ENCODE measurements at places on chromosomes 12 and 14. TPM values are rescaled to one million over a fixed set of nuclear protein-coding genes. Genes with fewer than 3 reads are reported as not detected.
A peak's percentile ranks its signal among the peaks of the same experiment; 100 is the strongest.

PRB2 gene
- not detected for polyA plus RNA-seq

- DNase-seq = no peak
- H3K4me3 ChIP-seq = no peak overlapping the region
- H3K27me3 ChIP-seq = no peaks in the 10 kb centered on the region
- H3K36me3 ChIP-seq = no peaks in the 10 kb centered on the region
Observed at GRCh38 chr12:121741743-121742142, 29.2 kb downstream of the TMEM120B start.

- H3K27ac ChIP-seq = peak overlapping the region; percentile 79
- no peaks in the 10 kb centered on the region for H3K27me3 ChIP-seq
- no peaks in the 10 kb centered on the region for H3K36me3 ChIP-seq
- no peak for DNase-seq
- no peak overlapping the region for H3K4me3 ChIP-seq
Observed at GRCh38 chr12:93448796-93449195, 7.0 kb upstream of the UBE2N start.

TAS2R9 gene
- polyA plus RNA-seq = not detected

DNA sequence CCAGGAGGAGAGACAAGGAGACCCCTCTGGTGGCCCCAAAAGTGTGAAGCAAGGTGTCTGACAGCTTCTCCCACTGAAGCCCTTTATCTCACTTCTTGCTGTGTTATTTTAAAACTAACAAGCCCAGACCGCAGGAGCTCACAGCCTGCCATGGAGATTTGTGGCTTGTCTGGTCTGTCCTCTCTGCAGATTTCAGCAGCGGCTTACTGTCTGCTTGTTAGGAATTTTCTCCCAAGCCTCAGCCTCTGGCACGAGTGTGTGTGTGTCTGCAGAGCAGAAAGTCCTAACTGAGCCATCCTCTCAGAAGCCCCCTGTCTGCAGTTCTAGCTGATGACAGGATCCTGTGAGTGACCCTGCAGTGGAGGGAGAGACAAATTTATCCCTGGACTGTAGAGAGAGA is 87.9 kb upstream of the HSPB8 start:
- DNase-seq = no peak
- no peaks in the 10 kb centered on the region for H3K36me3 ChIP-seq
- no peak overlapping the region for H3K27ac ChIP-seq
- H3K4me1 ChIP-seq = no peaks in the 10 kb centered on the region
- H3K4me3 ChIP-seq = no peak overlapping the region
